ENCODE measurements at places on chromosomes 1 and 21.

DNA sequence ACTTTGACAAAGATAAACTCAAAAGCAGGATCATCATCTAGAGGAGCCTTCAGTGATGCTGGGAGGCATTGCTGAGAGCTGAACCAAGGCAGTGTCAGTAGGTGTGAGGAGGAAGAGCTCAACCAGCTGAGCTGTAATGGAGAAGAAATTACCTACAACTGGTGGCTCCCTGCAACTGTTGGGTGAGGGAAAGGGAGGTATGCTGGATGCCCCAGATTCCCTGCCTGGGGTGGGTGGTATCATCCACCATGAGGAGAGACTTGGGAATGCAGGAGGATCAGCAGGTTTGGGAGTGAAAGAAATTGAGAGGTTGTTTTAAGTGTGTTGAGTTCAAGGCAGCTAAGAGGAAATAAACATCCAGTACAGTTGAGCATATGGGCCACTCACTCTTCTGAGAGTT, 199.8 kb downstream of the DNM3 start:
- DNase-seq: no peak
- H3K27me3 ChIP-seq: no peaks in the 10 kb centered on the region
- H3K4me1 ChIP-seq: peaks cover 9% of the 10 kb centered on the region
- H3K27ac ChIP-seq: no peak overlapping the region
- H3K4me3 ChIP-seq: no peak overlapping the region

- no peak for DNase-seq
- H3K27me3 ChIP-seq: no peaks in the 10 kb centered on the region
- no peaks in the 10 kb centered on the region for H3K4me1 ChIP-seq
Observed at GRCh38 chr1:246281639-246282038, 225.4 kb downstream of the SMYD3 start.

GRCh38 chr1:28296401-28297261, 32.2 kb upstream of the MED18 start:
- no peaks in the 10 kb centered on the region for H3K27me3 ChIP-seq
- H3K36me3 ChIP-seq: no peaks in the 10 kb centered on the region
- no peaks in the 10 kb centered on the region for H3K4me1 ChIP-seq
- H3K4me3 ChIP-seq: no peak overlapping the region
- H3K27ac ChIP-seq: no peak overlapping the region

DNA sequence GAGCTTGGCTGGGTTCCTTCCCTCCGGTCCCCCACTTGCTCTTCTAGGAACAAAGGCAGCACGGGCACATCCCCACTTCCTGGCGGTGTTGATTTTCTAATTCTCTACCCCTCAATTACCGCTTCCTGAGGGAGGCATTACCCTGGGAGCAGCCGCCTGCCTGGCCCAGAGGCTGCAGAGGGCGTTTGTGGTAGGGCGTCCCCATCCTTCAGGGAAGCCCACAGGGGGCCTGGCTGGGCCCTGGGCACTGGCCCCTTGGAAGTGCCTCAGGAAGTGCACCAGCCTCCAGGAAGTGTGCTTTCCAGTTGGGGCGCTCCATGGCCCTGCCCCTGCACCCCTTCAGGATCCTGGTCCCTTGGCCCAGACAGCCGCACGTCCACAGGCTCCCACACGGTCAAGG, 42.1 kb upstream of the CASZ1 start:
- no peak overlapping the region for H3K4me3 ChIP-seq
- H3K4me1 ChIP-seq: no peaks in the 10 kb centered on the region
- DNase-seq: no peak
- H3K27me3 ChIP-seq: no peaks in the 10 kb centered on the region

GRCh38 chr1:217268058-217268457, 362.8 kb downstream of the GPATCH2 start:
- DNase-seq: no peak
- H3K4me1 ChIP-seq: no peaks in the 10 kb centered on the region
- no peak overlapping the region for H3K4me3 ChIP-seq
- H3K36me3 ChIP-seq: no peaks in the 10 kb centered on the region
- H3K27me3 ChIP-seq: no peaks in the 10 kb centered on the region
- no peak overlapping the region for H3K27ac ChIP-seq

DNA sequence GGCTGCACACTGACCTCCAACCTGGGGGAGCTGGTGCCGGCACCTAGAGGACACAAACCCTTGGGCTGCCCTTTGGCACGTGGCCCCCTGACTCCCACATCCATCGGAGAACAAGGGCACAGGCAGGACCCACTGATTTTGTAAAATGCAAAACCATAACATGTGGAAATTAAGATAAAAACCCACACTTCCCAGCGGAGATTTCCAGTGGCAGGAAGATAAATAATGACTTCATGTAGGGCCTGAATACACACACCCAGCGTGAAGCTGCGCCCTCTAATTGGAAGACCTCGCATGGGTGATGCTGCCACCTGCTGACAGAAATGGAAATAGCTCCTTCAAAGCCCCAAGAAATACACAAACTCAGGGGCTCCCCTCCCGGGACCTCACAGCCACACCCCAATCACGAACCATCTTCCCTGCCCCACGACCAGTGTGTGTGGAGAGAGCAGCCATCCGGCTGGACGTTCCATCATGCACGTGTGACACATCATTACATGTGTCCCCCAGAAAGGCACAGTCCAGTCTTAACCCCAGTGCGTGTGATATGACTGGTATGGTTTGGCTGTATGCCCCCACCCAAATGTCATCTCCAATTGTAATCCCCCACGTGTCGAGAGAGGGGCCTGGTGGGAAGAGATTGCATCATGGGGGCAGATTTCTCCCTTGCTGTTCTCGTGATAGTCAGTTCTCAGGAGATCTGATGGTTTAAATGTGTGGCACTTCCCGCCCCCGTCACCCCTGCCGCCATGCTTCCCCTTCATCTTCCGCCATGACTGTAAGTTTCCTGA, 5.7 kb upstream of the TPRG1L start:
- H3K4me3 ChIP-seq: no peak overlapping the region
- H3K27me3 ChIP-seq: peaks cover 9% of the 10 kb centered on the region
- H3K36me3 ChIP-seq: no peaks in the 10 kb centered on the region
- DNase-seq: peak; percentile 73
- peaks cover 19% of the 10 kb centered on the region for H3K4me1 ChIP-seq

- DNase-seq: no peak
- H3K27ac ChIP-seq: no peak overlapping the region
- H3K36me3 ChIP-seq: no peaks in the 10 kb centered on the region
- H3K27me3 ChIP-seq: no peaks in the 10 kb centered on the region
- H3K4me3 ChIP-seq: no peak overlapping the region
Observed at GRCh38 chr1:99965646-99966375, 4.0 kb upstream of the SLC35A3 start.

DNA sequence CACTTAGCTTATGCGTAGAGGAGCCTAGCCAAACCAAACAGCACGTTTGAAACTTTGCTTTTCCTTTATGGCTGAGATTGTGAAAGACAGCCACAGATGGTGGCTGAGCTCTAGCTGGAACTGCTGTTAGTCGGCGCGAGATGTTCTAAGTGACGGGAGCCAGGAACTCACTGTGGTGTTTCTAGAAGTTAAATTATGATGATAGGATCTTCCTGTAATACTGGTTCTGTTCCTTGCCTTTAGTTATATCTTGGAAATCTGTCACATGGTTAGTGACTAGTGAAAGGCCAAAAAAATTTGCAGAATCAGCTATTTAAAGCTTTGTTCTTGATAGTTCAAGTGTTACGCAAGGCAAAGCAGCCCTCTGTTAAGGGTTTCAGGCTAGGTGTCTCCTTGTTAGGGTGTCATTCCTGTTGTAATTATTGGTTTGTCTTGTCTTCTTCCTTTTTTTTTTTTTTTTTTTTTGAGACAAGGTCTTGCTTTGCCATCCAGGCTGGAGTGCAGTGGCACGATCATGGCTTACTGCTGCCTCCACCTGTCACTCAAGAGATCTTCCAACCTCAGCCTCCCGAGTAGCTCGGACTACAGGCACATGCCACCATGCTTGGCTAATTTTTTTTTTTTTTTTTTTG, 22.6 kb downstream of the AK4 start:
- no peaks in the 10 kb centered on the region for H3K36me3 ChIP-seq
- H3K4me3 ChIP-seq: no peak overlapping the region
- H3K27me3 ChIP-seq: no peaks in the 10 kb centered on the region
- no peaks in the 10 kb centered on the region for H3K4me1 ChIP-seq
- H3K27ac ChIP-seq: no peak overlapping the region

- H3K36me3 ChIP-seq: no peaks in the 10 kb centered on the region
- DNase-seq: no peak
Observed at GRCh38 chr1:233638513-233638912, 24.6 kb downstream of the KCNK1 start.

GRCh38 chr1:162663589-162664106, 31.4 kb downstream of the DDR2 start:
- DNase-seq: no peak
- H3K36me3 ChIP-seq: no peaks in the 10 kb centered on the region
- peaks cover 5% of the 10 kb centered on the region for H3K27me3 ChIP-seq
- no peak overlapping the region for H3K4me3 ChIP-seq

- H3K4me3 ChIP-seq: no peak overlapping the region
- no peaks in the 10 kb centered on the region for H3K36me3 ChIP-seq
- DNase-seq: no peak
- no peaks in the 10 kb centered on the region for H3K4me1 ChIP-seq
- no peak overlapping the region for H3K27ac ChIP-seq
Observed at GRCh38 chr1:103220631-103221041, 112.3 kb upstream of the COL11A1 start.

Measured in DND-41 (cell line).